ENCODE measurements at places on chromosomes 12 and 14. TPM values are rescaled to one million over a fixed set of nuclear protein-coding genes. Genes with fewer than 3 reads are reported as not detected.

SNX6 gene
- 77.6 TPM for total RNA-seq

GYS2 gene
- total RNA-seq, result 2.7 TPM

MSI1 gene
- 0.09 TPM for total RNA-seq

DNA sequence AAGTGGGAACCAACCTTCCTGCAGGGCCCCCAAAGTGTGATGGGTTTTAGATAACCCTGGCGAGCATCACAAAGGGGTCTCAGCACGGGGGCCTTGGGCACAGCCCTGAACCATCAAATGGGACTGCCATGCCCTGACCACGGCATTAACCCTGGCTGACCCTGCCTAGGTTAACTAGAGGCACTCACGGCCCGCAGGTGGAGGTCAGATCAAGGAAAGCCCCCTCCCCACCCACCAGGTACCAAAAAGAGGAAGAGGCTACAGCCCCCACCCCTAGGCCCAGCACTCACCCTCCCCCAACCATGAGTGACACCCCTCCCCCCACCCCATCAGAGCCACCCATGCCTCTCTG is 42.5 kb downstream of the CCNK start:
- no peak for DNase-seq
- H3K4me3 ChIP-seq, result no peak overlapping the region
- no peaks in the 10 kb centered on the region for H3K36me3 ChIP-seq
- peaks cover 44% of the 10 kb centered on the region for H3K4me1 ChIP-seq
- H3K27ac ChIP-seq, result peak overlapping the region; percentile 78

GRCh38 chr12:53994264-53995001 is 5.5 kb upstream of the HOXC9 start:
- no peak for DNase-seq
- no peaks in the 10 kb centered on the region for H3K36me3 ChIP-seq
- H3K4me1 ChIP-seq, result peaks cover 20% of the 10 kb centered on the region
- H3K27ac ChIP-seq, result no peak overlapping the region

- no peak overlapping the region for H3K4me3 ChIP-seq
- no peaks in the 10 kb centered on the region for H3K27me3 ChIP-seq
- H3K36me3 ChIP-seq, result no peaks in the 10 kb centered on the region
- no peak overlapping the region for H3K27ac ChIP-seq
- no peak for DNase-seq
- H3K4me1 ChIP-seq, result no peaks in the 10 kb centered on the region
Observed at GRCh38 chr14:104473649-104474494, 105.7 kb upstream of the C14orf180 start.

All from esophagus squamous epithelium (tissue), 5 donors.